ENCODE measurements at places on chromosomes 2 and 18. TPM values are rescaled to one million over a fixed set of nuclear protein-coding genes. Genes with fewer than 3 reads are reported as not detected.

Gene GALNT5
- 6.7 TPM for polyA plus RNA-seq

DNA sequence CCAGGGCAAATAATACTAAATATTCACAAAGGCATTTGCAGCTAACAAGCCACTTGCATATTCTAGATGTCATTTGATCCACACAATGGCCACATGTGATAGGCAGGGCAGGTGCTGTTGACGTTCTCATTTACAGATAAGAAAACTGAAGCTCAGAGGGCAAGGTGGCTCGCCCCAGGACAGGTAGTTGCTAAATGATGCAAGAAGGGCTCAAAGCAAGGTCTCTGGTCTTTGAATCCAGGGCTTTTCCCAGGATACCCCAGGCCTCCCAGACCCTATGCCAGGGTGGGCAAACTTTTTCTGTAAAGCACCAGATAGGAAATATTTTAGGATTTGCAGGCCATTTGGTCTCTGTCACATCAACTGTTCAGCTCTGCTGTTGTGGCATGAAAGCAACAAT is 35.1 kb downstream of the LOXHD1 start:
- no peak for DNase-seq

DNA sequence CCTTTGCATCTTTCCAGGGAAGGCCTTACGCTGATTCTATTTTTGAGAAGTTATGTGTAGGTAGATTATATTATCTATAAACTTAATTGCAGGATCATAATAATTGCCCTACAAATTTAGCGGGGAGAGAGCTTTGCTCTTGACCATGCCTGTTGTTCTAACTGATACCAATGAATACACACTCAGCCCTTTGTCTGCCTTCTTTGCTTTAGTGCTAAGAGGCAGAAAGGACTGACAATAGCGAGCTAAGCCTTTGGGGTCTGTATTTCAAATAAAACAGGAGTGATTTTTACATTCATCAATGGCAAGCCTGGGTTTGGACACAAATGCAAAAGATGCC is 115.3 kb upstream of the STON1 start:
- no peak for DNase-seq

Gene ZBTB7C
- polyA plus RNA-seq = 1.9 TPM

DNA sequence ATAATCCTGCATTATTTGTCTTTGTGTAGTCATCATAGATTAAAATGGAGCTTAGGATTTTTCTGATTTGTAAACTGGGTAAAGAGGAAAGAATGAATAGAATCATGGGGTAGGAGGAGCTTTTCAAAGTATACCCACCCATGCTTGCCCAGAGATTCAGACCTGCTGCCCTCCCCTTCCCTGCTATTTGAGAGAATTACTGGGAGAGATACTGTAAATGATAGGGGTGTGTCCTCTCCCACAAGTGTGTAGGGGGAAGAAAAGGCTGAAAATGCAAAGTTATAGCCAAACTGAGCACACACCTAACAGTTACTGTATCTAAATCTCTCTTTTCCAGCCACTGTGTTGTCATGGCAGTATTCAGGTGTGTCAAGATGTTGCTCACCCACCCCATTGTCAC is 21.5 kb upstream of the DYNC2LI1 start:
- no peak for DNase-seq

GRCh38 chr2:28166956-28167355 is 225.7 kb upstream of the FOSL2 start:
- DNase-seq = no peak

GRCh38 chr2:24365051-24365450 is 4.7 kb upstream of the ITSN2 start:
- DNase-seq = peak; percentile 39

All from left lung (tissue), 14 donors.